ENCODE measurements at places on chromosomes 1 and 21.

GRCh38 chr1:160149716-160150115, 1.7 kb upstream of the ATP1A4 start:
- peak; percentile 20 for DNase-seq

- peak; percentile 66 for DNase-seq
Measured at GRCh38 chr1:239527051-239527693, 140.8 kb downstream of the CHRM3 start.

DNA sequence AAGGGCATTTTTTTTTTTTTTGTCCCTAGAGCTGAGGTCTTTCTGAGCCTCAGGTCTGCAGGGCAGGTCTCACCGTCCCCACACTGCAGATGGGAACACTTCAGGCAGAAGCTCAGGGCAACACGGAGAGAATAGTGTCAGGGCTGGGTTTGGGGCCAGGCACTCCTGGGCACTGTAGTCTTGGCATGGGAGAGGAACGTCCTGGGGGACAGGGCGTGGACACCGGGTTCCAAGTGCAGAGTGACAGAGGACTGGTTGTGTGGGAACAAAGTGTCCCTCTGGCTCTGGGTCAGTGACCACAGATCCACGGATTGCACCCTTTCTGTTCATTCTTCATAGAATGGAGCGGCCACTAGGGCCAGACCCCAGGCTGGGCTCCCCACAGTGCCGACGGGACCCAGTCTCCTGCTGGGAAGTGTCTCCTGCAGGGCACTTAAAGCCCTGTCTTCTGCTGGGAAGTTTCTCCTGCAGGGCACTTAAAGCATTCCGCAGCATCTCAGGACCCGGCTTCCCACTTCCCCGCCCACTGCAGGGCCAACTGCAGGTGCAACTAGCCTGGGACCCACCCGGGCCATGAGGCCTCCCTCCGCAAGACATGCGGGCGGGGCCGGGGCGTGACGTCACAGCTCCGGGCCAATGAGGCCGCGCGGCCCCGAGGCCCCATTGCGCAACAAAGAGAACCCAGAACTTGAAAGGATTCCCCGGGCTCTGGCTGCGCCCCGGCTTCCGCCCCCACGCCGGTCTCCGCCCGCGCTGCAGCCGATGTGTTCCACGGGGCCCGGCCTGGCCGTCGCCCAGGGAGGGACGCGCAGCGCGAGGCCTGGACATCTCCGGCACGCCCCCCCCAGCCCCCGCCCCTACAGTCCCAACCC, 1.2 kb downstream of the GPR153 start:
- DNase-seq: peak; percentile 87

GRCh38 chr21:41611966-41612606, 104.1 kb upstream of the TMPRSS2 start:
- DNase-seq: peak; percentile 80

- DNase-seq: no peak
Measured at GRCh38 chr1:151809290-151809984, 4.2 kb upstream of the LINGO4 start.

DNA sequence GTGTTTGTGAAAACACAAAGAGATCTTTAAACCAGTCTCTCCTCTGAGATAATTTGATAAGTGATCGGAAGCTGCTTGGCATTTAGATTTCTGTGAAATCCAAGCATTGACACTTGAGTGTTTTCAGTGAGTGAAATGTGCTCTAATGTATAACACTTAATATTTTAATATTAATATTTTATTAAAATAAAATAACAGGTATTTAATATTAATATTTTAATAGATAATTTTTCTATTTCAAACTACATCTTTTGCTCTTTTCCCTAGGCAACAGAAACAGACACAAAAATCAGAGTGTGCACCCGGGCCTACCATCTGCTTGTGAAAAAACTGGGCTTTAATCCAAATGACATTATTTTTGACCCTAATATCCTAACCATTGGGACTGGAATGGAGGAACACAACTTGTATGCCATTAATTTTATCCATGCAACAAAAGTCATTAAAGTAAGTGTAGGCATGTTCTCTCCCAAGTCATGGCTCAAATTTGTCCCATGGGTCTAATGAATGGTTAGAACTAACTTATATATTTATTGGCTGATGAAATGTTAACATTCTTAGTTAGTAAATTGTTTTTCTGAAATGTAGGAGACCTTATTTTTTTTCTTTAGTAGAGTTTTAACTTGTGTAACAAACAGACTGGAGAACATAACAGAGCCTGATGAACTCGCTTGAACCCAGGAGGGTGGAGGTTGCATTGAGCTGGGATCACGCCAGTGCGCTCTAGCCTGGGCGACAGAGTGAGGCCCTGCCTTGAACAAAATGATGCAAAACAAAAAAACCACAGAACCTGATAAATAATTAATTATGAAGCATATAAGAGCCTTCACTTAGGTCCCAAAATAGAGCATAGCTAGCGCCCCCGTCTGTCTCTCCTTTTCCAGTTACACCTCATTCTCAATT, 55.2 kb downstream of the MTR start:
- DNase-seq: no peak

DNA sequence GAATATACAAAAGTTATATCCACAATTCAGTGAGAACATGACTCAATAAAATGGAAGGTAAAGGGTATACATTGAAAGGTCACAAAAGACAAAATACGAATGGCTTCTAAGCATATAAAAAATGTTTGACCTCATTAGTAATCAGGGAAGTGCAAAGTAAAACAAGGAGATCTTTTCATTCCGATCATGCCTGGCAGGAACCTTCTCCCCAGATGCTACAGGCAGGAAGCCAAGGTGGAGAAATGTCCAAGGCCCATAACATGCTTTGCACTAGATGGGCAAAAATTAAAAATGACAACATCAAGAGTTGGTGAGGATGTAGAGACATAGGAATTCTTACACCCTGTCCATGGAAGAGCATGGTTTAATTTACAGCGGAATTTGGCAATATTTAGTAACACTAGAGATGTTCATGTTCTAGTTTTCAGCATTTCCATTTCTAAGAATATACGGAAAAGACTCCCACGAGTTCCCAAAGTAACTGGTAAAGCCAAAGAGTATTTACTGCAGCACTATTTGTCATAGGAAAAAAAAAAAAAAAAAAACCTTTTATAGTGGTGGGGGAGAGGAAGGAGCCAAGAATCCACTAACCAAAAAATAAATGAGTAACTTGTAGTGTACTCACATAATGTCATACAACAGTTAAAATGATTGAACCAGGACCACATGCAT, 184.5 kb upstream of the KAZN start:
- DNase-seq: peak; percentile 15

DNA sequence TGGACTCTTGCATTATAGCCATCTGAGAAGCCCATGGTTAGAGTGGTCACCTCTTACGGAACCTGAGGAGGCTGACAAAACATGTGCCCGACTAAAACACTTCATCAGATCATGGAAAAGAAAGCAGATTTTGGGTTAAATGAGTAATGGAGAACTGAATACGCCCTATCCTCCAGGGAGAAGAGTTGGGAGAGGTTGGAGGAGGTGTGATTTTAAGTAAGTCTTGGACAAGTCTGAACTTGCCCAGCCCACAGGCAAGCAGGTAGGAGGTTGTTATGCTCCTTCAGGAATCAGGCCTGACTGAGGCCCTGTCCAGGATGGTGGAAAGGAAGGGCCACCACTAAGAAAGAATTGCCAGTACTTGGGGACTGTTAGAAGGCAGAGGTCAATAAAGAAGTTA, 255.8 kb downstream of the TGFB2 start:
- DNase-seq: peak; percentile 92

DNA sequence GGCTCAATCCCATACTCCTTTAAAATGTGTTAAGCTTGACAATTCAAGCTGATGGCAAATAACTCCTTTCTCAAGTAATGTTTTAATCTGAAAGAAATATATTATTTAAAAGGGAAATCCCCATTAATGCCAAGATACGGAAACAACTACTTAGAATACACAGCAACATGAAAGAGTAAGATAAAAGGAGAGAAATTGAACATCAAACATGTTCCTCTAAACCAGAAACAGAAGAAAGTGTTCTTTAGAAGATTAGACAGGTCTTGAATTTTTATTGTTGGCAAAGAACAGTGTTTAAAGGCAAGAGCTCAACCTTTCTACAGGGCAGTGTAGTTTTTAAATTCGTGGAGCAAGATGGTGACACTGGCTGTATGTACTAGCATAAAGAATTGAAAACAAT, 105.8 kb upstream of the NRIP1 start:
- no peak for DNase-seq

DNA sequence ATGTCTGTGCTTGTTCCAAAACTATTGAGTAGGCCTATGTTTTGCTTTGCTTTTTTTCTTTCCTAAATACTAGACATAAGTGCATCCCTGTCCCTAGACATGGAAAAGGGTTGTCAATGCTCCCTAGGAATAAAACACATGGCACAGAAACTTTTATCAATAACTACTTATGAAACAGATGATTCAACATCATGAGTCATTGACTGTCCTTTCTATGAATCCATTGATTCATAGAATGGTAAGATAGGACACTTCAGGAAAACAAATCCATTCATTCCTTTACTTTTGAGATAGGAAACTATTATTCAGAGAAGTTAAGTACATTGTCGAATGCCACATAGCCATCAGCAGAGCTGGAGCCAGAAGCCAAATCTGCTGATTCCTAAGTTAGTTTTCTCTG, 147.5 kb downstream of the TSEN15 start:
- no peak for DNase-seq

DNA sequence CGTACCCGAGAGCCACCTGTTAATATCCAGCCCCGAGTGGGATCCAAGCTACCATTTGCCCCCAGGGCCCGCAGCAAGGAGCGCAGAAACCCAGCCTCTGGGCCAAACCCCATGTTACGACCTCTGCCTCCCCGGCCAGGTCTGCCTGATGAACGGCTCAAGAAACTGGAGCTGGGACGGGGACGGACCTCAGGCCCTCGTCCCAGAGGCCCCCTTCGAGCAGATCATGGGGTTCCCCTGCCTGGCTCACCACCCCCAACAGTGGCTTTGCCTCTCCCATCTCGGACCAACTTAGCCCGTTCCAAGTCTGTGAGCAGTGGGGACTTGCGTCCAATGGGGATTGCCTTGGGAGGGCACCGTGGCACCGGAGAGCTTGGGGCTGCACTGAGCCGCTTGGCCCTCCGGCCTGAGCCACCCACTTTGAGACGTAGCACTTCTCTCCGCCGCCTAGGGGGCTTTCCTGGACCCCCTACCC, 1.4 kb downstream of the USP21 start:
- DNase-seq: no peak

- DNase-seq: peak; percentile 73
Measured at GRCh38 chr1:64966158-64966971, at the start of gene JAK1. Gene JAK1 (minus strand): TSS chr1:64966549. CDS start chr1:64886264, 80,285 bp downstream.

DNA sequence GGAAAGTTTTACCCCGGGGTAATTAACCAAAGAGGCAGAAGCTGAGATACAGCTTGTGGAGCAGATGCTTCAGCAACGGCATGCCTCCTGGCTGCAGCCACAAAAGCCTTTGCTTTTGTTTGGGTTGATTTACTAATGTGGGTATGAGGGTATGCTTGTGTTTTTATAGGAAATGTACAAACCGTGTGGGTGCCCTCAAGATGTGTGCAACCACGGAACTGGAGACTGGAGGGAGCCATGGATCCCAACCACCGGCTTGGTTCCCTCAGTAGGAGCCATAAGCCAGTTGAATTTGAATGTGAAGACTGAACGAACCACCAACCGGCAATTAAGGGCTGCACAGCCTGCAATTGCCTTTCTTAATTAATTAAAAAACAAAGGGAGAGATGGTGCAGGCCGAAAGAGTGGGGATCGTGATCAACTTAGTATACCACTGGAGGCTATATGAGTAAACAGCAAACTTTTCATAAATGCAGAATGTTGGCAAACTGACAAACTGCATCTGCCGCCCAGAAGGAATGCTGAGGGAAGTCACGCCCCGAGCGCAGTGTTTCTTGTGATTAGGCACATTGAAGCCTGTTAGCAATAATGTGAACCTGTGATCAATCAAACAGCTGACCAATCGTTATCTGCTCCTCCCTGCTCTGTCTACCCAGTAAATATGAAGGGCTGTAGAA, 104.1 kb downstream of the DISP1 start:
- DNase-seq: peak; percentile 60

GRCh38 chr1:9249534-9250410, 15.2 kb downstream of the H6PD start:
- DNase-seq: peak; percentile 38

DNA sequence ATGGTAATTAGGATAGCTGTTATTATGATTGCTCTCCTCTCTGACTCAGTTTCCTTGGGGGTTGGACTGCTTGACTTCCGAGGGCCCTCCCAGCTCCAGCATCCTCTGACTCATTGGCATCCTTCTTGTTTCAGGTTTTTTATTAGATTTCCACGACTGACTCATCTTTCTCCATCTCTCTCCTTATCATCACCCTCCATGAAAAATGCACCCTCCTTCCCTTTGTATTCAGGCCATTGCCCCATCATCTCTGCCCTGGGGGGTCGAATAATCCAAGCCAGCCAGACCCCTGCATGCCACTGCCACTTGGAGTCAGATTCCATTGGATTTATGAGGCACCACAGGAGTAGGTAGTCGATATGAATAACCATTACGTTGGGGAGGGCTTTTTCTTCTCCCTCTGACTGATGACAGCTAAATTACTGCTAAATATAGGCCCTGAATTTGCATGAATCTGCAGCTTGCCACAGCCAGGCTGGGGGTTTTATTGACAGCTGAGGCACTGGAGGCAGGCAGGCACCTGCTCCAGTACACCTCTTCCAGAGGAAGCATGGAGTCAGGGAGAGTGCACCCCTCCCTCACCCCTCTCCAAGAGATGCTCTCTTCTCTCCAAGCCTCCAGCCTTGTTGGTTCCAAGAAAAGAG, 91.7 kb downstream of the C1orf94 start:
- DNase-seq: no peak

DNA sequence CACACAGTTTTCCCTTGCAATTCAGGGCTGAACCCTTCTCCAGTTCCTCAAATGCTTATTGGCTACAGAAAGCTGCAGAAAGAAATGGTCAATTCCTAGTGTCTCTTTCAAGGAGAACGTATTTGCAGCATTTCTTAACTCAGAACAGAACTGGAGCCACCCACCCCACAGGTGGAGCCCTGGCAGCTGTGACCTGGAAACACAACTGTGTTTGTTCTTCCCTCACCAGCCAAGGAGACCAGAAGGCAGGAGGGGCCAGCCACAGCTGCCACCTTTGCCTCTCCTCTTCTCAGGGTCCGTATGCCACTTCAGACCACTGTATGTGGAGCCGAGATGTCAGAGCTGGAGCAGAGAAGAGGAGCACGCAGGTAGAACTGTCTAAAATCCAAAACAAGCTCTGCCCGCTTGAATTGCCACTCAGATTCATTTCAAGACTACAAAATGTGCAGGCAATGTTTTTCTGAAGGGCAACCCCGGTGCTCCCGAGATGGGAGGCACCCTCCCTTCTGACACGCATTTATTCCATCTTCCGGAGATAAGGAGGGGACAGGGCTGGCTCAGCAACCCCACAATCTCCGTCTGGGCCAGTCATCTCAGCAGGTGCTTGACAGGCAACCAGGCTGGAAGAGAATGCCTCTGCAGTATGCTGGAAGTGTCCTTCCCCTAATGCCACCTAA, 16.7 kb downstream of the CD247 start:
- no peak for DNase-seq

GRCh38 chr1:22619252-22619651, 17.2 kb upstream of the C1QA start:
- DNase-seq: peak; percentile 8

- peak; percentile 97 for DNase-seq
Measured at GRCh38 chr1:55310505-55310971, 95.4 kb upstream of the USP24 start.

- peak; percentile 54 for DNase-seq
Measured at GRCh38 chr1:192489748-192490147, 85.8 kb upstream of the RGS1 start.
